ENCODE measurements at places on chromosomes 1 and 21.

DNA sequence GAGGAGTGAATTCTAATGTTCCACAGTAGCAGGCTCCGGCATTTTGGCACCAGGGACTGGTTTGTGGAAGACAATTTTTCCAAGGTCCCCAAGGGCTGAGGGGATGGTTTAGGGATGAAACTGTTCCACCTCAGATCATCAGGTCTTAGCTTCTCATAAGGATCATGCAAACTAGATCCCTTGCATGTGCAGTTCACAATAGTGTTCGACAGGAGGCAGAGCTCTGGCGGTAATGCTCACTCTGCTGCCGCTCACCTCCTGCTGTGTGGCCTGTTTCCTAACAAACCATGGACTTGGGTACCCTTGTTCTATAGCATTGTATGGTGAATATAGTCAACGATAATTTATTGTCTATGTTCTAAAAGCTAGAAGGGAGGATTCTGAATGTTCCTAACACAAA lies 16.6 kb downstream of the CRNN start:
- DNase-seq: no peak

- no peak for DNase-seq
These were observed 3.0 kb downstream of the GPR61 start for GRCh38 chr1:109542657-109543056.

- DNase-seq: no peak
These were observed 88.2 kb upstream of the PALMD start for GRCh38 chr1:99557546-99558202.

GRCh38 chr1:166903232-166903631 lies 27.2 kb upstream of the TADA1 start:
- no peak for DNase-seq

- DNase-seq: no peak
These were observed 1261.2 kb upstream of the B3GALT2 start for GRCh38 chr1:194447636-194448035.

DNA sequence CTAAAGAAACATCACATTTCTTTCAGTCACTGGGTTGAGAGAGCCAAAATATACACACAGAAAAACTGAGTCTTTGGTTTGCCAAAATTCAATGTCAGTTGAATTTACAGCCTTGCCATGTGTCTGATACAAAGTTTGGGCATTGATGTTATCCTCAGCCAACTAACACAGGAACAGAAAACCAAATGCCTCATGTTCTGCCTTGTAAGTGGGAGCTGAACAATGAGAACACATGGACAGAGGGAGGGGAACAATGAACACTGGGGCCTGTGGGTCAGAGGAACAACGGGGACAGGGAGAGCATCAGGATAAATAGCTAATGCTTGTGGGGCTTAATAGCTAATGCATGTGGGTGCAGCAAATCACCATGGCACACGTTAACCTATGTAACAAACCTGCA lies 39.6 kb upstream of the C21orf91 start:
- DNase-seq: no peak

DNA sequence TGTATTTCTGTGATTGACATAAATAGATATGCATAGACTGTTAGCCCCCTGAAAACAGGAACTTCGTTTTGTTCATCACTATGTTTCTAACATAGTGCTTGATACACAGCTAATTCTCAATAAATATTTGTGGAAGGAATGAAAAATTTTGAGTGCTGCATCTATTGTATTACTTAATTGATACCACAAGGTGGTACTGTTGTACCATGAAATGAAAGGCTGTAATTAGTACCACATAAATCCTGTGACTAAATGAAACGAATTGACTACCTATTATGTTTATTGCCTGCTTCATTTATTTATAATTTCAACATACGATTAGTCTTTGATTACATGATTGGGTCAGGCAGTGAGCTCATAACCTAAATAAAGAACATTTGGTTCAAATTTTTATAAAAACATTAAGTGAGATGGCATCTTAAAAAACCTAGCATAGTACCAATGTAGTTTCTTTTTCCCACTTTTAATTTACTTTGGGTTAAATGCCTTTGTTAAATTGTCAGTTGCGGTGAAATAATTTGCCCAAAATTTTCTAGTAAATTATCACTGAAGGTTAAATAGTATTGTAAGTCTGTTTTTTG lies 15.0 kb upstream of the TGFB2 start:
- DNase-seq: peak; percentile 61

GRCh38 chr1:24321126-24321525 lies 2.0 kb downstream of the GRHL3 start:
- DNase-seq: no peak

DNA sequence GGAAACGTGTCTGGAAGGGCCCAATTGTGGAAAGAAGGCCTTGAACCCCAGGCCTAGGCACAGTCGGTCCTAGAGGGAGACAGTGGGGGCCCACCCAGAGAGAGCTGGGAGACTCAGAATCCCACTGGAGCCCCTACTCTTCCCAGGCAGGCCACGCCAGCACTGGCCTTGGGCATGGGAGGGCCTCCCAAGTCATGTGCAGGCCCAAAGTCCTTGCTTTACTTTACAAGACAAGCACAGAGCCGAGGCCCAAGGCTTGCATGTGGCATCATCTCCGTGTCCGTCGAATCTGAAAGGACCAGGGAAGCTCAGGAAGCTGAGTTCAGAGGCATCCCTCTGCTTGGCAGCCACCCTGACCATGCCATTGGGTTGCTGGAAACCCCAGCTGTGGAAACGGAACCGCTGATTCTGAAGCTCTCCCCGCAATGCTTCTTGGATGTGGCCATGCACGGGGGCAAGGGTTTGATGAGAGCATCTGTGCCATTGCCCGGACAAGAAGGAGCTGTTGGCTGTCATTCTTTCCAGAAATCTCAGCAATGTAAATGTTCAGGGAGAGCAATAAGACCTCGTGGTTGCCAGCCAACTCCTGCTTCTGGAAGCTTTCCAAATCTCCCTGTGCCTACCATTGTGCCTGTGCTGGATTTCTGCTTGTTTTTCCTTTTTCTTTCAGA lies 32.8 kb downstream of the ABCG1 start:
- no peak for DNase-seq

- no peak for DNase-seq
These were observed 24.9 kb downstream of the CFAP126 start for GRCh38 chr1:161342821-161343220.

- DNase-seq: peak; percentile 59
These were observed 1.2 kb upstream of the MKNK1 start for GRCh38 chr1:46605232-46605631.

GRCh38 chr1:70504176-70504820 lies 93.2 kb downstream of the CTH start:
- DNase-seq: no peak

DNA sequence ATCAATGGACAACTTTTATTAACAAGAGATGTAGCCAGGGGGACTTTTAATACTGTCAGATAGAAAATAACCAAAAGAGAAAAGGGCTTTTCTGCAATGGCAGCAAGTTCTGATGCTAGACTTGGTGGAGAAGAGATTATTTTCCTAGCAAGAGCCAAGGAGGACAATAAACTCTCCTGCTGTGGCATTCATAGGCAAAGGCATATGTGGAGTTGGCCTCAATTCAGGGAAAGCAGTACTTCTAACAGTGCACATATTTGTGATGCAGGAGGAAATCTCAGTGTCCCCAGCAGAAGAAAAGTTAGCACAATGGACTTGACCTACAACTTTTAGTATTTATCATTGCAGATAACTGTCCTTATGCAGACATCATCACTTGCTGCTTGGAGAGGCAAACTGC lies 75.1 kb upstream of the GRIK1 start:
- DNase-seq: no peak

- DNase-seq: no peak
These were observed 187.0 kb downstream of the ETS2 start for GRCh38 chr21:38992737-38993136.

DNA sequence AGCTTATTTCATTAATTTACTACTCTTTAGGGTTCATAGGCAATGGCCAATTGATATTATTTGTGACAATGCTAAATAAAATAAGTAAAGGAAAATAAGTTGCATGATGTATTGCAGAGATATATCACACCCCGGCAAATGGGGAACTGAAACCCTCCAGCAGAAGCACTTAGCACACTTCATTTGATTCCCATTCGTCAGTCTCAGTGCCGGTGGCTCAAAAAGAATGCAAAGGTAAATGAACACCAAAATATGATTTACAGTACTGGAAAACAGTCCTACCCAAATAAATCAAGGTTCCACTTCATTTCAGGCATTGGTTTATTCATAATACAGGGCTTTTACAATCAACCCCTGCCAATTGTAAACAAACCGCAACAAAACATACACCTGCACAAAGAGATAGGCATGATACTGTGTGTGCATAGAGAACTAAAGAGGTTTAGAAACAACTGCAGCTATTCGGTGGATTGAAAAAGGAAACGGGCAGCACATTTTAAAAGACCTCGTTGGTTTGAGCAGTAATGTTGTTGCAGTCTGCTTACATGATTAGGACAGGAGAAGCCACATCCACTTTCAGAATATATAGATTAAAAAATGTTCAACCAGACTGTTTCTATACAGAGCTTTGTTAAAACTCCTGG lies 1019.2 kb downstream of the TTLL7 start:
- peak; percentile 1 for DNase-seq

- DNase-seq: no peak
These were observed 26.9 kb downstream of the DAP3 start for GRCh38 chr1:155715777-155716176.

GRCh38 chr1:186194107-186194756 lies 180.8 kb downstream of the TPR start:
- no peak for DNase-seq

DNA sequence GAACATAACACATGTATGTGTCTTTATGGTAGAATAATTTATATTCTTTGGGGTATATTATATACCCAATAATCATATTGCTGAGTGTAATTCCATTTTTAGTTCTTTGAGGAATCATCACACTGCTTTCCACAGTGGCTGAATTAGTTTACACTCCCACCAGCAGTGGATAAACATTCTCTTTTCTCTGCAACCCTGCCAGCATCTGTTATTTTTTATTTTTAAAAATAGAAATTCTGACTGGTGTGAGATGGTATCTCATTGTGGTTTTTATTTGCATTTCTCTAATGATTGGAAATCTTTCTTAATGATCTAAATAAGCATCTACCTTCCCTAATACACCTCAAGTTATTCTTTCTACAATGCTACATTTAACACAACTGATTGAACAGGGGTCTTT lies 346.2 kb upstream of the LYPLAL1 start:
- no peak for DNase-seq

DNA sequence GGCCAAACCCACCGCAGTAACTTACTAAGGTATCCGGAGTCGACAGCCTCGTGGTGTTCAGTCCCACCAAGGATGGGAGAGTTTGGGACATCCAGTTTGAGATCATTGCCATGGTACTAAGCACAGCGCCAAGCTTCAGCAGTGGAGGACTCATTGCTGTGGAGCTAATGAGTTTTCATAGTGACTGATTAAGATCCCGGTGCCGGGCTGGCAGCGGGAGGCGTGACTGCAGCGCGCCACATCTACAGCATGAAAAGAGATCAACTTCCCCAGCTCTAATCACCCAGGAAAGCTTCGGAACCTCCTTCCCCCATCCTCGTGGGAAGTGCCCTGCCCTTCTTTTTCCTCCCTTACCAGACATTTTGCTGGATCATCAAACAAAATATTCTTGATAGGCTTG lies 149.9 kb downstream of the OLFM3 start:
- DNase-seq: no peak

DNA sequence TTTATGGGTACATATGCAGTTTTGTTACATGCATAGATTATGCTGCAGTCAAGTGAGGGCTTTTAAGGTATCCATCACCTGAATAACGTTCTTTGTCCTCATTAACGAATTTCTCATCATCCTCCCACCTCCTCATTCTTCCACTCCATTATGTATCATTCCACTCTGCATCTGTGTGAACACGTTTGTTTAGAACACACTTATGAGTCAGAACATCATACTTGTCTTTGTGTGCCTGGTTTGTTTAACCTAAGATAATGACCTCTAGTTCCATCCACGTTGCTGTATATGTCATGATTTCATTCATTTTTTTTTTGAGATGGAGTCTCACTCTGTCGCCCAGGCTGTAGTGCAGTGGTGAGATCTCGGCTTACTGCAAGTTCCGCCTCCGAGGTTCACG lies 6.7 kb upstream of the MPC2 start:
- no peak for DNase-seq

GRCh38 chr1:46254668-46255067 lies 7.1 kb downstream of the RAD54L start:
- DNase-seq: no peak

DNA sequence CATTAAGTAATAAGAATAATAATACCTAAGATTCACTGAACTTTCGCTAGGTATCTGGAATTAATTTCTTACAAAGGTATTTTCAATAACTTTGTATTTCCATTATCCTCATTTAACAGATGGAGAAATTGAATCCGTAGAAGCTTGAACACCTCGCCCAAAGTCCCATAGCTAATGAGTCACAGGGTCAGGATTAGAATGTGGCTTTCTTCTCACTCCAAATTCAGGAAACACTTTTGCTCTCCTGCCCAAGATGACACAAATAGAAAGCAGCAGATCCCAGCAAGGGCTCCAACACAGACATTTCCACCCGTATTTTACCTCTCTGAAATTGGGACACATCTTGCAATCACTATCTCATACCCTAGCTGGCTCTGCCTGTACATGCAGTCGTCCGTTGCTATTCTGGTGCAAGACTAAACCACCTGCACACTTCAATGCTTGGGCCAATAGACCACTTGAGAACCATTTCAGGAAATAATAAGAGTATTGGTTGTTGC lies 125.9 kb upstream of the GREM2 start:
- no peak for DNase-seq

DNA sequence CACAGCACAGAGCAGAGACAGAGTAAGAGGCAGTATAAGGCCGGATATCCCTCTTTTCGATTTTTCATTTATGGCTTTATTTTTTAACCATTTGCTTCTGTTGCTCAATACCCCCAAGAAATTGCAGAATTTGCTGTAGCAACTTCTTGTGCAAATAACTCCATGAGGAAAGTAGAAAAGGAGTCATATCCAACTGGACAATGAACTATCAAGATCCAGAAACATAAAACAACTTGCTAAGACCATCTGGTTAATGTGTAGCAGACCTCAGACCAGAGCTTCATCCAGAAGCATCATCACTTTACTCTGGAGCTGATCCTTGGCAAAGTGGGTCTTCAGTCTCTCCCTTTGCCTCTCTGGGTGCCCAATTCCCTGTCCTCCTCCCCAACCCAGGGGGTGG lies 45.9 kb downstream of the ZNF697 start:
- DNase-seq: no peak

- DNase-seq: no peak
These were observed at the start of gene MEF2D for GRCh38 chr1:156500543-156500792. Gene MEF2D (minus strand): TSS chr1:156500775. CDS start chr1:156483292, 17,483 bp downstream.

DNA sequence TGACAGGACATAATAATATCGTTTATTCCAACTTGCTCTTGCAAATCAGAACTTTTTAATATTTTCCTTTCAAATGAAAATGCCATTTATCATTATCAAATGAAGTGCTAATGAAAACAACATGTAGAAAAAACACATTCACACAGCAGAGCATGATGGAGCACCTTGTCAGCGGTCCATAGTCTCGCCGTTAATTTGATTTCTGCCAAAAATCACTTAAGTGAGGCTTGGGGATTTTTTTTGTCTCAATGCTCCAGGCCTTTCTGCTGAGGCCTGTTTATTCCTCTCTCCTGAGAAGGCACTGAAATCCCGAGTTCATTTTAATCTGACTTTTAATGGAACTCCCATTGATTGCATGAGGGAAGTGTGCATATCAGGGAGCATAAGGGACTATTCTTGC lies 122.5 kb downstream of the ELAVL4 start:
- no peak for DNase-seq

Data from CD8-positive, alpha-beta T cell (primary cell).